Astrocyte (in vitro differentiated cells and primary cell): ENCODE measurements at places on chromosomes 6 and 20.

DNA sequence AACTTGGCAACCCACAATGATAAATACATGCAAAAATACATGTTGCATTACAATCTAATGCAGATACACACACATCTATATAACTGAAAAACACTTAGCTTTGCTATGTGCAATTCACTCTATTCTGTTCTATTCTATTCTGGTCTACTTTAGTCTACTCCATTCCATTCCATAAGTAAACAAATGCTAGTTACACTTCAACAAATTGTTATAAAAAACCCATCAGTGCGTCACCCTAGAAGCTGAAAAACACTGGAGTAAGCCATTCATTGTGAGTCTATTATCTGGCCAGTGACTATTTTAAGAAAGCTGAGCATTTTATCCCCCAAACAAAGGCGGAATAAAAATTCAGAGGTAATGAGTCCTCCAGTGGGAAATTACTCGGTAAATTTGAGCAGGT lies 315.7 kb upstream of the EPHA7 start:
- no peak for DNase-seq

DNA sequence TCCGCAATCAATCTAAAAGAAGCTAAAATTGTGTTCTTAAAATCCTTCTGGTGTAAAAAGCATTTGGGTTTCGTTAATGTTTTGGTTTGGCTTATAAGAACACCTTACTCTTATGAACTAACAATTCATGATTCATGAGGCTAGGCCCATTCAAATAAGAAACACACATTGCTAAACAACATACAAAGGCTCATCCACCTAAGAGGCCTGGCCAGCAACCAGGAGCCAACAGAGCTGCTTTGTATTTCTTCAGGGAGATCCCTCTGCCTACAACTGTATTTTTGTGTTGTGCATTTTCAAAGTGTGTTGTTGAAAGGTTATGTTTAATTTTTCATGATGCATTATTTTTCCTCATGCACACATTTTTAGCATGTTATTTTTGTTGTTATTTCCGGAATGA lies 98.6 kb downstream of the PTPRK start:
- DNase-seq, result no peak

DNA sequence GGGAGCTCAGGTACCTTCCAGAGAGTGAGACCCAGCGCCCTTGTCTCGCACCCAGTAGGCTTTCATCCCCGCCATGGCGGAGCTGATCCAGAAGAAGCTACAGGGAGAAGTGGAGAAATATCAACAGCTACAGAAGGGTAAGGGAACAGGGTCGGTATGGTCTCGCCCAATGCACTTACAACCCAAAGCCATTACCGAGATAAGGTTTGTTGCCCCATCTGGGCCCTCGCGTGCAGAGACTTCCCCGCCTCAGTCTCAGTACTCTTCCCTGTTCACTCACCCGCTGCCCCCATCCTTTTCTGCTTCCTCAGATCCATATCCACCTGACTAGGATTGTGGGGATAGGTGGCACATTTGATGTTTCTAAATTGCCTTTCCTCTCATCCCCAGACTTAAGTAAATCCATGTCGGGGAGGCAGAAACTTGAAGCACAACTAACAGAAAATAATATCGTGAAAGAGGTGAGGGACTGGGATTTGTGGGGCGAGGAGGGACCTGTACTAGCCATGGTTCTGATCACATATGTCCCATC lies 449 bp downstream of the PFDN6 start:
- DNase-seq, result no peak

DNA sequence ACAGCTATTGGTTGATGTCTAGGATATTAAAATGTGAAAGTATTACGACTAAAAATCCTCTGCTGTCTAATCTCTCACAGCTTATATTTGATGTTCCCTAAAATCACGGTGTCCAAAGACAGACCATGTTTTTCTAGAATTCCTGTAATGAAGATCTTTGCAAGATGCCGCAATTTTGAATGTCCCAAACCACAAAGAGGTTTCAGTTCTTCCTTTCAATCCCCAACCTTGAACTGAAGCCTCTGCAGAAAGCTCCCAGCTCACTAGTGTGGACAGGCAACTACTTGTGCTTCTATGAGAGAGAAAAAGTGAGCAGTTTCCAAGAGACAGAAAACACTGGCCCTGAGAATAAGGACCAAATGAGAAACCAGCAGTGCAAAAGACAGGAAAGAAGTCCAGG lies 370.1 kb downstream of the FOXA2 start:
- no peak for DNase-seq
